ENCODE measurements at places on chromosomes 1 and 21.

- DNase-seq = no peak
Observed at GRCh38 chr1:161013131-161013487, 7.8 kb downstream of the F11R start.

DNA sequence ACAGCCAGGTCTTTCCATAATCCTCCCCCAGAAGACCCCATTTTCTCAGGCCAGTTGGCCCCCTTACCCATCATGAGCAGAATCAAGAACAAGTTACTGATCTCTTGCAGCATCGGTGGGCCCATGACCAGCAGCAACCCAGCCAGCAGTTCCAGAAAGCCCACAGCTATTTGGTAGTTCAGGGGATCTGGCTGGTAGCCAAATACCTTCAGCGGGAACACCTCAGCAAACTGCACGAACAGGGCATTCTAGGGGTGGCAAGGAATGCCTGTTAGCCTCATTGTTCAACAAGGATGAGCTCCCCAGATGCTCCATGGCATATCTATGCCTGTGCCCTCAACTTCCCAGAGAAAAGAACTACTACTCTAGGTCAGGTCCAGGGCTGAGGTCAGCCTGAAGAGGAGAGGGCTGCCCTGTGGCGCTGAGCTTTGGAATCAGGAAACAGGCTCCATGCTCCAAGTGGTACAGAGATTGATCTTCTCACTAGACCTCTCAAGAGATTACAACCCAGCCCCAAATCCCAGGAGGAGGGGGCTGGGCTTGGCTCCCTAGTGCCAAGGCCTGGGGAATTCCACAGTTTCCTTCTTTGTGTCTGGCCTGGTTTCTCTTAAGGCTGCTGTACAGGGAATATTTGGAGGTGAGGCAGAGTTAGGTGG, 1.3 kb downstream of the TMEM35B start:
- peak; percentile 3 for DNase-seq

- DNase-seq = no peak
Observed at GRCh38 chr1:156121457-156121856, 6.9 kb downstream of the LMNA start.

DNA sequence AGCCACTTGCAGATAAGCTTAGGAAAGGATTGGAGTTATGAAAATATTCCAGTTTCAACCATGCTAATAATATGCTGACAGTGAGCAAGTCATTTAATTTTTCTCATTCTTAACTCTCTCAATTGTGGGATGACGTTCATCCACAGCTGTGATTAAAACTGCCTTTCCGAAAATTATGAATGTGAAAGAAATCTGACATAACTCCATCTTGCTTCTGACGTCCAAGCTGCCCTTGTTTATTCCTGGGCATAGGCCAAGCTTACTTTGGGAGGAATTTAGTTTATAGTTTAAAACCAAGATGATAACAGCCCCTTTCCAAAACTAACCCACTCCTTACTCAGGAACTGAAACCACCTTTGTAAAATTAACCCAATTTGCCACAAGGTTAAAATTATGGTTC, 11.0 kb upstream of the RGS18 start:
- no peak for DNase-seq

GRCh38 chr1:172970186-172970585, 80.6 kb downstream of the TNFSF18 start:
- DNase-seq = no peak

DNA sequence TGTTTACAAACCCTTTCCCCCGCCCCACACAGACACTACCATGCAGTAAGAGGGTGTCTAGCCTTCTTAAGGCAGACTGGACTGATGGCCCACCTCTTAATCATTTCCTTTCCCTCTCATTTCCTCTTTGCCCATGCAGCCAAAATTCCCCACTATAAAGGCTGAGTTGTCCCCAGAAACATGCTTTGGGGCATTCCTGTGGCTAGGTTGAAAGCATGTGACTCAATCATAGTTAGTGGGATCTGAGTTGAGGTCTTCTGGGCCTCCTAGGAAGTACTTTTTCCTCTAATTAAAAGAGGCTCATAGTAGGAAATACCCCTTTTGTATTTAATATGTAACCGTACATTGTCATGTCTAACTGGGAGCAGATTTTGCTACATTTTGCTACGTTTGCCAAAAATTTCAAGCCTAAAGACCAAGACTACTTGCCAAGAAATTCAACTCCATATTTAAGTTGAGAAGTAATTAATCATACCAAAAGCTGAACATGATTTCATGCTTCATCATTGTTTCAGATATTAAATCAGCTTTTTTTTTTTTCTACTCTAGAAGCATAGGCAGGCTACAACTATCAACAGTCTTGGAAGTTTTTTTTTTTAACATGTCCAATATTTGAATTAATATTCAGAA, 174.7 kb downstream of the ADGRL4 start:
- DNase-seq = no peak

GRCh38 chr1:161722406-161722805, 1.1 kb downstream of the FCRLB start:
- no peak for DNase-seq

All from left kidney (tissue), 8 donors.